CD8-positive, alpha-beta T cell (primary cell): ENCODE measurements at places on chromosomes 6 and 20.

- no peak for DNase-seq
Observed at GRCh38 chr6:52598123-52598823, 21.4 kb upstream of the TRAM2 start.

- no peak for DNase-seq
Observed at GRCh38 chr6:1562171-1562955, 47.4 kb upstream of the FOXC1 start.

DNA sequence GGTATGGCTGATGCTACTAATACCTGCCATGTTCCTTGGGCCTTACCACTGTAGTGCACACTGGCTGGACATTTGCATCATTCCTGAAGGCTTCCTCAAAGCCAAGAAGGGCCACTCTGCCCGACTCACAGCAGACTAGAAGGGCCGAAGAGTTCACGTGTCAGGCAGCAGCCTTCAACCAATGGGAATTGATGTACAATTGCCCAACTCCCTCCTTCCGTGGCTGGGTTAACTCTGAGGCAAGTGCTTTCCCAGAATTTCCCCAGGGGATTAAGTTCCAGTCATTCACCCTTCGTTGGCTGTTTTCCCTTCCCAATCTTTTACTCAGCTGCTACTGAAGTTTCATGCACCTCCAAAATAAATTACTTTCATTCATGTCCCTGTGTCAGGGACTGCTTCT lies 29.8 kb downstream of the PSMB9 start:
- DNase-seq = no peak

GRCh38 chr20:44809380-44810060 lies 826 bp downstream of the RIMS4 start:
- no peak for DNase-seq

- DNase-seq = no peak
Observed at GRCh38 chr6:71507183-71507582, 218.6 kb downstream of the OGFRL1 start.

GRCh38 chr6:142275236-142276006 lies 26.4 kb upstream of the ADGRG6 start:
- no peak for DNase-seq

- DNase-seq = no peak
Observed at GRCh38 chr20:24531631-24532419, 62.4 kb downstream of the SYNDIG1 start.

DNA sequence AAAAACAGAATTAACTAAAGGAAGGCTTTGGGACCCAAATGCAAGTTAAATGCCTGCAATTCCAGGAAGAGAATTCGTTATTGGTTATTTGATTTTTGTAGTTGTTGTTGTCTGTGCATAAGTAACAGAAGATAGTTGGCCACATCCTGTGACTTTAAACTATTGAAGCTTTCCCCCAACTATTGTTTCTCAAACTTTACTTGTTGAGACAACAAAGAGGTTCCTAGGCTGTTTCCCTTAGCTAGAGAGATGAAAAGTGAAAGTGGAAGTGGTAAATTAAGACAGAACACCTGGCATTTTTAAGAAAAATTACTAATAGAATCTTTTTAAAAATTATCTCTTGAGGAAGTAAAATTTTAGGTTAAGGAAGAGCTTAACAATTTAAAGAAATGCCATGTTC lies 525.2 kb downstream of the PKHD1 start:
- no peak for DNase-seq

GRCh38 chr6:110547266-110547964 lies 71.0 kb upstream of the SLC22A16 start:
- DNase-seq = no peak

DNA sequence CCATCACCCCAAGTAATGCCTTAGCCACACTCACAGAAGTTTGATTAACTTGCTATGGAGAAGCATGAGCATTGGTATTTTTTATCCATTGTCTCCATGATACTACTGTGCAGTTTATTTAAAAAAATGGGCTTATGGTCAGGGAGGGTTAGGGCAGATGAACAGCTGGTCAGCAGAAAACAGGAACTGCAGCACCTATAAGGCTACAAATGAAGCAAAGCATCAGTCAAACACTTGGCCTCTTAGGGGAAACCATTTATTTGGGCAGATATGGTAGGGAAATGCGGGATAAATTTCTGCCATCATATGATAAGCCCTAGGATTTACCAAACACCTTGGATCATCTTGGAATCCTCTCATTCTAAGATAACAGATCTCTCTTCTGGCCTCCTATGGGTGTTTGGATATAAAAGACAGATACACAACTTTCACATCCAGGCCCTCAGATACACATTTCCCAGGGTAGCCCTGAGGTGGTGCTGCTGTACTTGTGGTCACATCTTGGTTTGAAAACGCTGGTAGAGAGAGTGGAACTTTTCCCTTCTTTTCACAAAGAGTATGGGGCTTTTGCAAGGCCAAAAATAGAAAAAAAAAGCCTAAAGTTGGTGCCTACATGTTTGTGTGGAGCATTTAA lies 42.8 kb upstream of the AHI1 start:
- DNase-seq = no peak

DNA sequence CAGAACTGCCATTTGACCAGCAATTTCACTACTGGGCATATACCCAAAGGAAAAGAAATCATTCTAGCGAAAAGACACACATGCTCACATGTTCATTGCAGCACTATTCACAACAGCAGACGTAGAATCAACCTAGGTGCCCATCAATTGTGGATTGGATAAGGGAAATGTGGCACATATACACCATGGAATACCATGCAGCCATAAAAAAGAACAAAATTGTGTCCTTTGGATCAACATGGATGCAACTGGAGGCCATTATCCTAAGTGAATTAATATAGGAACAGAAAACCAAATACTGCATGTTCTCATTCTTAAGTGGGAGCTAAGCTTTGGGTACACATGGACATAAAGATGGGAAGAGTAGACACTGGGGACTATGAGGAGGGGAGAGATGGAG lies 16.1 kb downstream of the RAET1E start:
- no peak for DNase-seq

- no peak for DNase-seq
Observed at GRCh38 chr20:7214081-7214740, 446.7 kb downstream of the BMP2 start.

DNA sequence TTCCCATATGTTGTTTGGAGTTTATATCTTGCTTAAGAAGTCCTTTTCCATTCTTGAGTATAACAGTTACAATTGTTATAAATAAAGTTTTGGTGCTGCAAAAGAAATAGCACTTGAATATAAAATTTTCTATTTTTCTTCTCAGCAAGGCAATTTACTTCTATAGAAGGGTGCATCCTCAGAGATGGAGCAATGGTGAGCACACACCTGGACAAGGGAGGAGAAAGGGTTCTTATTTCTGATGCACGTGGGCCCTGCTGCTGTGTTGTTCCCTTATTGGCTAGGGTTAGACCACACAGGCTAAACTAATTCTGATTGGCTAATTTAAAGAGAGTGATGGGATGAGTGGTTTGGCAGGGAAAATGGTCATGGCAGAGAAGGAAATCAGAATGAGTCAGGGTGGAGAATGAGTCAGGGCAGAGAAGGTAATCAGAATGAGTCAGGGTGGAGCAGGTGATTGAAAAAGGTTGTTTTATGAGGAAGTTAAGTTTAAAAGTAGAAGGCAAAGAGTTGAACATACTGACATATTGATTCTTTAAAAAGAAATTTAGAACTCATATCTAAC lies 38.0 kb downstream of the CST8 start:
- DNase-seq = no peak

GRCh38 chr6:93581371-93581770 lies 162.0 kb upstream of the EPHA7 start:
- DNase-seq = no peak

GRCh38 chr6:169396554-169397163 lies 143.0 kb upstream of the THBS2 start:
- no peak for DNase-seq

- DNase-seq = no peak
Observed at GRCh38 chr6:108653949-108654348, 93.2 kb downstream of the FOXO3 start.

- no peak for DNase-seq
Observed at GRCh38 chr20:38110525-38111178, 54.4 kb downstream of the TGM2 start.

DNA sequence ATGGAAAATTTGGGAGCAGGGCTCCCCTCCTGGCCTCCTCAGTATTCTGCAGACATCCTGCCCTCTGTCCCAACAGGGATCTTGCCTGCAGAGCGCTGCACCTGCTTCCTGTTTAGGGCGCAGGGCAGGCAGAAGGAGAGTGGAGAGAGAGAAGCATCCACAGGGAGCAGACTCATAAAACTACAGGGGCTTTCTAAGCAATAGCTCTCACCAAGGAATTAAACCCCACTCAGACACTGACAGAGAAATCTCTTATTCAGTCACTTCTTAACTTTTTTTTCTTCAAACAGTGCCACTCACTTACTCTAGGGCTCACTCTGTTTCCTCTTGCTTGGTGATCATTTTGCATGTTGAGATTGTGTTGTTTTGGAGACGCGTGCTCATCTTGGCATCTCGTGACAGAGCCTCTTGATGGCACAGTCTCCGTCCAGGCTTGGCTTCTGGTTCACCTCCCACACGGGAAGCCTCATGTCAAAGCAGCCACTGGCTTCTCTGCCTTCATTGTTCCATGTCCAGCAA lies 153.1 kb upstream of the INSM1 start:
- DNase-seq = no peak

DNA sequence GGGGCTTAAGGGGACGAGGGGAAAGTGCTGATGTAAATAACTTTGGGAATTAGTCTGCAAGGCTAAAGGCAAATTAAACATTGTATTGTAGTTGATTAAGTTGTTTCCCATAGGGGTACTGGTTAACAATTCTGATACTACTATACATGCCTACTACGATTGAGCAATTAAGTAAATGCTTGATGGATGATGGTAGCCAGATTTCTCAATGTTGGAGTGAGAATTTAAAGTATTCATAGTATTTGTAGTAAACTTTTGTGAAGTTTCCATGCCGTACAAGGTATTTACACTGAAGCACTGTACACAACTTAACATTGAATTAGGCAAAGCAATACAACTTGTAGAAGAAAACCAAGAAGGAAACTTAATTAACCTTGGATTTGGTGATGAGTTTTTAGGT lies 852.3 kb downstream of the QKI start:
- no peak for DNase-seq

DNA sequence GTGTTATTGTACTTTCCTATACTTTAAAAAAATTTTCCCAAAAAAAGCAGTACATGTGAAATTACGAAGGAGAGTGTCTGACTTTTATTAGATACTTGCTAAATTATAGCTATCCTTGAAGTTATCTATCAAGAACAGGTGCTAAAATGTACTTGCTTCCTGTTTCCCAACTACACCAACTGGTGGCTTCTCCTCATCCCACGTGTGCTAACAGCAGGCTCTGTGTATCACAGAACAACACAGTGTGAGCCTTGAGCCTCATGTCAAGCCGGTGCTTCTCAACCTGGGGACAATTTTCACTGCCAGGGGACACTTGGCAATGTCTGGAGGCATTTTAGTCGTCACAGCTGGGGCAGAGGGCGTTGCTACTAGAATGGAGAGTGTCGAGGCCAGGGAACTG lies 36.2 kb upstream of the CDYL start:
- no peak for DNase-seq

DNA sequence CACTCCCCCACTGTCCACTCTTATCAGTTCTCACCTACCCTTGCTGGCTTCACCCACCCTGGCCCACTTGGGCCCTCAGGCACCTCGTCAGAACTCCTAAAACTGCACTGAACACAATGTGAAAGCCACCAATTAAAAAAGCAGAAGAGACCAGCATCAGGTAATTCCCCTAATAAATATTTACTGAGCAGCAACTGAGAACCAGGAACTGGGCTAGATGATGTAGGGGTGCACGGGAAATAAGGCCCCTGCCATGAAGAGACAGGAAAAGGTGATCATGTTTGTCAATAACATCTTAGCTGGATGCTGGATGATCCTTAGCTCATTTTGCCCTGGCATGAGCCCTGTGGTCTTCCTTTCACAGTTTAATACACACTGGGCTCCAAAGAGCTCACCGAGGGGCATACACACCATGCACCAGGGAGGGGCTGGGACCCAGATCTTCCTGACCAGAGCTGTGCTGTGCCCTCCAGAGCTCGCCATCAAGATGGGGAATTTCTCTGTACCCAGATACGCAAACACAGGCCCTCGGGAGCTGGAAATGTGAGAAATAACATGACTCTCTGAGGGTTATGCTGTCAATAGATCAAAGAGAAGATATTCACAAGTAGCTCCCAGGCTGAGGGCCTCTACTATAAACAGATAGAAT lies 113.6 kb upstream of the SLC22A16 start:
- no peak for DNase-seq

- DNase-seq = no peak
Observed at GRCh38 chr6:31293343-31293742, 21.5 kb upstream of the HLA-C start.

DNA sequence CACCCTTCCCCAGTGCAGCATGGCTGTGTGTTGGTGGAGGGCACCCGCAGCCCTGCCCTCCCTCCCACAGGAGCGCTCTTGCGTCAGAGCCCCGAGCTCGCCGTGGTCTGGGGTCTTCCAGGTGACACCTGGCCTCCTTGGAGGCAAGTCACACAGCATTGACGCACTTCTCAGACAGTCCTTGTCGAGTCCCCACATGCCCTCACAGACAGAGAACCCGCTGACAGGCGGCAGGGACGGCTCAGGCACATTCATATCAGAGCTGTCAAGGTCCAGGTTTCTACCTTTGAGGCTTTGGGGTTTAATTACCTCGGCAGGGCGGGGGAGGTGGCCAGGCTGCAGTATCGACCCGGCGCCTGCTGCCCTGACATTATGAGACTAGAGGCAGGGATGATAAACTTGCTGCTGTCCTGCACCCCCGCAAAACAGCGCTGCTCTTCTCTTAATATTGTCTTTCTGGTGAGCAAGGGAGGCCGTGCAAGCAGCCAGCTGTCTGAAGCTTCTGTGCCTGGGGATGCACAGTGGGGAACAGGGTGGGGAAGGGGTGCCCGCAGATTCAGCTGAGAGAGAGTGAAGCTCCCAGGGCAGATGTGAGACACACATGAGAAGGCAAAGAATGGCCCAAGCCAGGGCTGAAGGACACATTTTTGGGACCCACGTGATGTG lies 4.7 kb downstream of the NPEPL1 start:
- no peak for DNase-seq

GRCh38 chr20:50824137-50824536 lies 29.3 kb downstream of the BCAS4 start:
- no peak for DNase-seq

DNA sequence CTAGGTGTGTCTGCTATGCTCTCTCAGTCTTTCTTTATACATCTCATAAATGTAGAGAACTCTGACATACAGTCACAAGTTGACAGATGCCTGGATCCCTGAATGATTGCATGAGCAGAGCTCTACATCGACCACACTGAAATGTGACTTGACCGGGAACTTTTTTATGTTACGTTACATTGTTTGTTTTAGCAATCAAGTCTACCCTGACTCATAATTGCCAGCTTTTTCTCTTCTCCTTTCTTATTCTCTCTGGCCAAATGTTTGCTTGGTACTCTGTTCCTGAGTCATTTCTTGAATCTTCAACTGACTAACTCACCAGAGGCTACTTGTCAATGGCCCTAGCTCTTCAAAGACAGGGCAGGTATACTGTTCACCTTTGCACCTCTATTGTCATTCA lies 213.6 kb upstream of the DTNBP1 start:
- no peak for DNase-seq
